HT1080 (cell line): ENCODE measurements at places on chromosomes 12 and 14.

DNA sequence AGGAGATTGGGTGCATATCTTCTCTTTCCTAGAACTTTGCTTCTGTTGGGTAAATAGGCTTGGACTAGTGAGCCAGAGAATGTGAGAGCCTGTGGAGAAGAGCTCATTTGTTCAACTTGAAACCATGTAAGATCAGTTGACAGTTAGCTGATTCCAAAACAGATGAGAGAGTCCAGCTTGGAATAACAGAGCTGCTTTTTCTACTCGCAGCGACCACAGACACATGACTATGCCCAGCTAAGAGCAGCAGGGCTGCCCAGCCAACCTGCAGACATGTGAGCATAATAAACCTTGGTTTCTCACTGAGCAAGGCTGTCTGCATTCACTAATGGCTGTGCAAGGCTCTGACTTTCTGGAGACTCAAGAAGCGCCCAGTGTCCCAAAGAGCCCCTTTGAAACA is 209.2 kb downstream of the C12orf75 start:
- DNase-seq = no peak

DNA sequence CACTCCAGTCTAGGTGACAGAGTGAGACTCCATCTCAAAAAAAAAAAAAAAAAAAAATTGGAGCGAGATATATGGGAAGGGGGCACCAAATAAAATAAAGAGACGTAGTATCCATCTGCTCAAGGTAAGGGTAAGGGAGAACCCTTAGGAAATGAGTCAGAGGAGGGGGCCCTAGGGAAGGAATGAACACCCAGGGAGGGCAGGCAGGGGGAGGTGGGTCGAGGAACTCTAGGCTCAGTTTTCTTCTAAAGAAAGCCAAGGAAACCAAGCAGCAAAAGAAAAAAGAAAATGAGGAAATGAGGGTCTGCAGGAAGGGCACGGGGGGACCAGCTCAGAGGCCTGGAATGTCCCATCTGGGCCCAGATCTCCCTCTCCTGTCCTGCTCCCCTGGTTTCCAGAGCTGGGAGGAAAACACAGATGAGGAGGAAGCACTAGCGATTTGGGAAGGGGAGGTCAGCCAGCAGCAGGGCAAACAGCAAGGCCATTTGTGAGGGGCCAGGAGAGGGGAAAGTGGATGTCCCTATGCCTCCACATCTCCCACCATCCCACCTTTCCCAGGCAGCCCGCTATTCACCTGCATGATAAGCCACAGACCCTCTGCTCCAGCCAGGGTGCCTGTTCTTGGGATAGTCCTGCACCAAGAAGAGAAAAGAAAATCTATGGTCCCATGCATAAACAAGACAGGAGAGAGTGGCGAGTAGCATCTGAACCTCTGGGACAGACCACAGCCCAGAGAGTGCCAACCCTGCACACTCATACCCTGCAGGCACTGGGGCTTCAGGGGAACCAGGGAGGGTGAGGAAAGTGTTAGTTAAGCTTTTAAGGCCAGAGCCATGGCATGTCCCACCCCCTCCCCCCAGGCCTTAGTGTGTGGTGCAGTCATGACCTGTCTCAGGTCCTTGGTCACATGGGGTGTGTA is 11.9 kb downstream of the SPRYD3 start:
- no peak for DNase-seq

GRCh38 chr12:8590842-8591545 is 21.7 kb downstream of the AICDA start:
- DNase-seq = no peak

DNA sequence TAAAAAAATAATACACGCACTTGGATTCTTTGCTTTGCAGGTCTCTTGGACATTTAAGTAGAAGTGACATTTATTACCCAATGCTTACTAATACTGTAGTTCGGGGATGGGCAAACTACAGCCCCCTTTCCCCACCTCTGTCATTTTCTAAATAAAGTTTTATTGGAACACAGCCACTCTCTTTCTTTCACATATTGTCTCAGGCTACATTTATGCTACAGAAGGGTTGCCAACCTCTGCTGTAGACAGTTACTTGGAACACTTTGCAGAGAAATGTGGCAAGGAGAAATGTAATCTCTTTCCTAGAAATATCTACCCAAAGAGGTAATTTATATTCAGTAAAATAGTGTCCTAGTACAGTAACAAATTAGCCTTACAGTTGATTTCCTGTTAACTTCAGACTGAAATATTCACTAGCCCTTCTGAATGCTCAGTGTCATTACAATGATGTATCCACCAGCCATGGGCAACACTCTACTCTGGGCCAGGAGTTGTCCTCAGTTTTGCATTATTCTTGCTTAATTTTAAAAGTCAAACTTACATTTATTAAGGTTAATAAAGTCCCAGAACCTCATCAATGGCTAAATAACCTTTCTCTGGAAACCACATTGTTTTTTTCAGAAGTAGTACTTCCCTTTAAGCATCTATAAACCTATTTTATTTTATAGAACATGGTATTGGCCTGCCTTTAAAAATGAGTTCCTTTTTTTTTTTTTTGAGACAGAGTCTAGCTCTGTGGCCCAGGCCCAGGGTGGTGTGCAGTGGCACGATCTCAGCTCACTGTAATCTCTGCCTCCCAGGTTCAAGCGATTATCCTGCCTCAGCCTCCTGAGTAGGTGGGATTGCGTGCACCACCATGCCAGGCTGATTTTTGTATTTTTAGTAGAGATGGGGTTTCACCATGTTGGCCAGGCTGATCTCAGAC is 269.6 kb upstream of the AMIGO2 start:
- DNase-seq = no peak

DNA sequence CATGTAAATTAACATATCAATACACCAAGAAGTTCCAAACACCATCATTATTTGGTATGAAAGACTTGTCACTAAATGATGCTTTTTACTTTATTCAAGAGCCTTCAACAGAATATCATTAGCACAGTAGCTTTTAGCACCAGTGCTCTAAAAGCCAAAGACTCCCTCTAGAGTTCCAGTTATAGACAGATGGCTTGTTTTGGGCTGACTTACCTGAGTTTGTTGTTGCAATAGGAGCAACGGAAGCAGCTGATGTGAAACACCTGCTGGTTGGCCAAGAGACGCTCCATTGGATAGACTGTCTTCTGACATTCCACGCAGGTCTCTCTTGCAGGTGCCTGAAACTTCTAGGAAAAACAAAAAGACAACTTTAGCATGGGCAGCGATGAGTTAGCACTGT is 14.5 kb upstream of the CERS5 start:
- DNase-seq = no peak

DNA sequence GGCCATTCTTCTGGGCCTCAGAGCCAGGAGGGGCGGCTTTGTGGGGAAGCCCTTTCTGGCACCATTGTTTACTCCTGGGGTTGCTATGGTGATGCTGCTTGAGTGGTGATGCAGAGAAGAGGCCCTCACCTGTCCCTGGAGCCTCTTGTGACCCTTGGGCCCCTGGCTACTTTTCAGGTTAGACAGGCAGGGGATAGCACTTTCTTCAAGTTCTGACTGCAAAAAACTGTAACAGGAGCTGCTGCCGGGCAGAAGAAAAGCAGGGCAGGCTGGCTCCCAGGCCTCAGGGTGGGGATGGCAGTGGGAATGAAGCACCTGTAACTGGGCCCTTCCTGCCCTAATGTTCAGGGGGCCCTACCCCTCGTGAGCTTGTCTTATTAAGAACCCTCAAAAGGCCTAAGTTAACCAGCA is at the start of gene TEX52:
TSS of gene TEX52 (minus strand) at position 19 of the 411 bp plus-strand sequence. CDS start at position 6, 13 bp downstream.
- DNase-seq = no peak

DNA sequence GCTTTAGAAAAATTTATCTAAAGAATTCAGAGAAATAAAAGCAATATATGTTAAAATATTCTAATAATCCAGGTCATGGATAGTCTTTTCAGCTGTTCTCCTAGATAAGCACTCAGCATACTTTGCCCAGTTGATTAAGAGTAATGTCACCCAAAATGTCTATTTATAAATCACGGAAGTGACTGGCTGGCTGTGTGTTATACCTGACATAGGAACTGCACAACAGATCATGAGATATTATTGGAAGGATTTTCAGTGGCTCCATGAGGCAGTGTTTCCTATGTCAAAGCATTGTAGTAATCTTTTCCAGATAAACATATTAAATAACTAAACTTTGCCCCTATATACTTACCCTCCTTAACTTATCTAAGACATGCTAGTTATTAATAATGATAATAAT is 128.8 kb downstream of the ITPR2 start:
- DNase-seq = no peak

- DNase-seq = no peak
These were observed 149.2 kb downstream of the DYRK2 start for GRCh38 chr12:67797753-67798152.

DNA sequence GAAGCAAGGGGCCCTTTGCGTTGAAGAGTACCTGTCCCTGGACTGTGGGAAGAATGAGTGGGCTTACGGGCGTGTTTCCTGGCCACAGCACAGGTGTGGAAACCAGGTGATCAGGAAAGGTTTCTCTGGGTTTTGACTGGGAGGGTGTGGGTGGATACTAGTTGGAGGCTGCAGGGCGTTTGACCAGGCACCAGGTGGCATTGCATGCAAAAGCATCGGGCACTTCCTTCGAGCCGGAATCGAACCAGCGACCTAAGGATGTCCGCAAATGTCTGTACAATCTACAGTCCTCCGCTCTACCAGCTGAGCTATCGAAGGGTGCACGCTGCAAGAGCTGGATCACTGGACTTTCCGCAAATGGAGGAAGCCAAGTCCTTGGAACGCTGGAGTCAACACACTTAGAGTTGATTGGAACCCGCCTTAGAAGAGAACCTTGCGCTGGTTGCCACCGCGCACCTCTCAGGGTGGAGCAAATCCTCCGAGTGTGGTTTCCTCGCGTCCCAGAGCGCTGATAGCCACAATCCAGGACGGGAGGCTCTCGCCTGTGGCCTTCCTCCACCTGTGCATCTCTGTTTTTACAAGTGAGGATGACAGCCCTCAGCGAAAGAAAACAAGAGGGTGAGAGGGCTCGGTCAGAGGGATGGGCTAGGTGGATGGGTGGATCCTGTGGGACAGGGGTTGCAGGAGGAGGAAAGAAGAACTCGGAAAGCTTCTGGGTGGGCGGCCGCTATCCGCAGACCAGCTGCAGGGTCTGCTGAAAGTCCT is 21.2 kb upstream of the RNASE4 start:
- peak; percentile 94 for DNase-seq

GRCh38 chr12:76623931-76624330 is 64.4 kb upstream of the OSBPL8 start:
- peak; percentile 85 for DNase-seq
